H1 (cell line): ENCODE measurements at places on chromosomes 1 and 21. TPM values are rescaled to one million over a fixed set of nuclear protein-coding genes. Genes with fewer than 3 reads are reported as not detected.

SMPDL3B gene
- total RNA-seq: 53.1 and 54.7 TPM in 2 replicates

DNAJC28 gene
- 4.2 and 4.3 TPM in 2 replicates for total RNA-seq

FOXO6 gene
- total RNA-seq: 3.0 and 3.8 TPM in 2 replicates

SYT11 gene
- 9.6 and 9.7 TPM in 2 replicates for total RNA-seq

CYP4A11 gene
- total RNA-seq: not detected in 2 replicates

ATF3 gene
- total RNA-seq: 21.5 and 27.7 TPM in 2 replicates

PHLDA3 gene
- 27.5 and 27.7 TPM in 2 replicates for total RNA-seq

DISP1 gene
- total RNA-seq: 4.1 and 4.3 TPM in 2 replicates

PRKCZ gene
- 45.1 and 49.4 TPM in 2 replicates for total RNA-seq

ABCD3 gene
- 28.1 and 29.4 TPM in 2 replicates for total RNA-seq

OR2L8 gene
- total RNA-seq: not detected in 2 replicates

OR2L2 gene
- 0.10 TPM in 1 of 2 replicates, not detected in the other for total RNA-seq
